ENCODE measurements at places on chromosomes 1 and 21.

DNA sequence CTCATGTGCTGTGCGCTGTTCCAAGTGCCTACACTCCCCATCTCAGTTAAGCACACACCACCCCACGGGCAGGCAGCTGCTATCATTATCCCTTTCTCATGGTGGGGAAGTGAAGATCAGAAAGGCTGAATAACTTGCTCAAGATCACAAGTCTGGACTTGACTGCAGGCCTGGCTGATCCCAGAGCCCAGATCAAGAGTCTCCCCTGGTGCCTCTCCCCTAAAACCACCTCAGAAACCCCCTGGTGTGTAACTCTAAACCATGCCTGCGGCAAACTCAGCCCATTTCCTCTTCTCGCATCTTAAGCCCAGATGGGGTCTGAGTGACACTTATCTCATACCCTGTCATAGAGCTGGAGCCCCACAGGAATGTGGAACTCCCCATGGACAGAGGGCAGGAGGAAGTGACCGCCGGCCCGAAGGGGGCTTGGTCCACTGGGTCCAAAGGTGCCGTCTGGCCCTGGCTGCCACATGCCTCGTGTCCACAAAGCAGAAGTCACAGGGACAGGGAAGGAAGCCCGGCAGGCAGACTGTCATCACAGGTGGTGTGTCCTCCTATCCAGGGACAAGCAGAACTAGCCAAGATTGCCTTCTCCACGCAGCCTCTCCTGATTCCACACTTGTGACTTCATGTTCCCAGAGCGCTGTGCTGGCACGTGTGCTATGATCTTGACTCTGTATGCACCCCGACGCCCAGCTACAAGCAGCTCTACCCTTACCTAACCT is 92.1 kb downstream of the SYF2 start:
- DNase-seq: no peak

DNA sequence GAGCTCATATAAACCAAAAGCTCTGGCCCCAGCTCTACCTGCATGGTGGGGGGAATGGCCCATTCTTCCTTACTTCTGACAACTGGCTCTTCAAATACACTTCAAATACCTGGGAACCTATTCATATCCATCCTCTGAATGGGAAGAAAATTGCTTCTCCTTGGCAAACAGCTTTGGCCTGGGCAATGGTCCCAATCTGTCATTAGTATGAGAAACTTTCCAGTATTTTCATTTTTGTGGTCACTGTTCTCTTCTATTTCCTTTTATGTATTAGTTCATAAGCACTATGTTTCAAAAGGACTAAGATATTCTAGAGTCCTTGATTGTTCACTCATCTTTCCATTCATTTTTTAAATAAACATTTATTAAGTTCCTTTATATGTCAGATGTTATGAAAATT is 5.2 kb upstream of the HSD3B2 start:
- no peak for DNase-seq

DNA sequence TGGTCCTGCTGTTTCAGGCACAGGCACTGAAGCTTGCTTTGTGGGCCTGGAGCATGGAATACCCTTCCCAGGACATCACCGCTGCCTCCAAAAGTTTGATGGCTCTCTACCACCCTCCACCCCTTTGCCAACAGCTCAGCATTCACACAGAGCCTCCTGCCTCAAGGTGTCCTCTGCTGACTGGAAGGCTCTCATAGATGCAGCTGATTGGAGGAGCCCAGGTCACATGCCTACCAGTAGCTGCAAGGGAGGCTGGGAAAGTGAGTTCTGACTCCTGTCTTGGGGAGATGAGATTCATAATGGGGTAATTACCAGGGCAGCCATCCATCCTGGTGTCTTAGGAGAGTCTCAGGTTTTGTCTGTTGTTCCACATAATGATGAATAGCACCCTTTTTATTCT is 124.8 kb upstream of the GRIK3 start:
- DNase-seq: no peak

- DNase-seq: no peak
These were observed 2.8 kb downstream of the AIRE start for GRCh38 chr21:44288251-44289110.

GRCh38 chr1:42586016-42586415 is 72.2 kb upstream of the PPIH start:
- no peak for DNase-seq

- no peak for DNase-seq
These were observed 59.7 kb upstream of the CLDN14 start for GRCh38 chr21:36539434-36540150.

GRCh38 chr1:226653311-226653921 is 85.7 kb downstream of the ITPKB start:
- no peak for DNase-seq

DNA sequence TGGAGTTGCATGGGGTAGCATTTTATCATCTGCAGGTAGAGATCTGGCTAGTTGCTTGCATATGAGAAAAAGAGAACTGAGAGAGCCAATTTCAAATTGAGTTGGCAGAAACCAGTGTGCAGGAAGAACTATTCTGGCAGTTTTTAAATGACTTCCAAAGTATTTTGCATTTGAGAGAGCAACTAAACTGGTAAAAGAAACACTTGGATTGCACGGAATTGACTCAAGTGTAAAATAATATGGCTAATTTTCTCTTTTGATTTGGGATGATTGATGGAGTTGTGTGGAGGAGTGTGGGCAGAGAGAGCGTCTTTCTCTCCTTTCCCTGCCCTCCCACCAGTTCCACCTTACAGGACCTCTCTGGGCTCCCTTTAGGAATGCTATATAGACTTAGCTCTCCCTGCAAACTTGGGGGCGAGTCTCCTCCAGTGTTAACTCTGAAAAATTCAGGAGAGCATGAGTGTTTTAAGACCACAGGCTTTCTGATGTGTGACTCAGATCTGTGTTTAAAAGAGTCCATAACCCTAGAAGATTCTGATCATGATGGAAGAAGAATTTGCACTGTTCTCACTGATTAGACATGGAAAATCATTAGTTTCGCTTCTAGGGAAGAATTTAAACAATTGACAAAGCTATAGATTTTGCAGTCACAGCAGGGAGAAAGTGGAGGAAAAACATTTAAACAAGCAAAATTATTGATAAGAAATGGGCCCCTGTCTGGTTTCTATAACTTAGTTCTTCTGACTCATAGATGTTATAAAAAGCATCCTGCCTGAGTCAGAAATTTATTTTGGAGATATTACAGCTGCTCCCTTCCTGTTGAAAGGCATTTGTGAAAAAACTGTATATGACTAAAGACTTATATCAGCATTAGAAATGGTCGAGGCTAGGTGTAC is 24.9 kb upstream of the CTBS start:
- peak; percentile 74 for DNase-seq

- no peak for DNase-seq
These were observed 1.4 kb downstream of the ITGB2 start for GRCh38 chr21:44919111-44919912.

DNA sequence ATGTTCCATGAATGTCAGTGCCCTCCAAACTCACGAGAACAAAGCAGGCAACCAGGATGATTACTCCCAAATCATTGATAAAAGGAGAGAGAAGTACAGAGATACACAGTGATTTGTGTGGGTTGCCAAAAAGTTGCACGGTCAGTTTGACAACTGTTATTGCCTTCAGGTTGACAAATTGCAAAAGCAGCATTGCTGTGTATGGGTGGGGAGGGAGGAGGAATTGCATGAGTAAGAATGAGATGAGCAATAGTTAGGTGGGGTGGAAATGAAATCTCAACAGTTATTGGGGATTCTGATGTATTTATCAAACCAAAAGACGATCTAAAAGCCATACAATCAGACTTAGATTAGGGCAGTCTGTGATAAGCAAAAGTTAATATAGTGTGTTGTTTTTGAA is 93.7 kb downstream of the NTMT2 start:
- no peak for DNase-seq

DNA sequence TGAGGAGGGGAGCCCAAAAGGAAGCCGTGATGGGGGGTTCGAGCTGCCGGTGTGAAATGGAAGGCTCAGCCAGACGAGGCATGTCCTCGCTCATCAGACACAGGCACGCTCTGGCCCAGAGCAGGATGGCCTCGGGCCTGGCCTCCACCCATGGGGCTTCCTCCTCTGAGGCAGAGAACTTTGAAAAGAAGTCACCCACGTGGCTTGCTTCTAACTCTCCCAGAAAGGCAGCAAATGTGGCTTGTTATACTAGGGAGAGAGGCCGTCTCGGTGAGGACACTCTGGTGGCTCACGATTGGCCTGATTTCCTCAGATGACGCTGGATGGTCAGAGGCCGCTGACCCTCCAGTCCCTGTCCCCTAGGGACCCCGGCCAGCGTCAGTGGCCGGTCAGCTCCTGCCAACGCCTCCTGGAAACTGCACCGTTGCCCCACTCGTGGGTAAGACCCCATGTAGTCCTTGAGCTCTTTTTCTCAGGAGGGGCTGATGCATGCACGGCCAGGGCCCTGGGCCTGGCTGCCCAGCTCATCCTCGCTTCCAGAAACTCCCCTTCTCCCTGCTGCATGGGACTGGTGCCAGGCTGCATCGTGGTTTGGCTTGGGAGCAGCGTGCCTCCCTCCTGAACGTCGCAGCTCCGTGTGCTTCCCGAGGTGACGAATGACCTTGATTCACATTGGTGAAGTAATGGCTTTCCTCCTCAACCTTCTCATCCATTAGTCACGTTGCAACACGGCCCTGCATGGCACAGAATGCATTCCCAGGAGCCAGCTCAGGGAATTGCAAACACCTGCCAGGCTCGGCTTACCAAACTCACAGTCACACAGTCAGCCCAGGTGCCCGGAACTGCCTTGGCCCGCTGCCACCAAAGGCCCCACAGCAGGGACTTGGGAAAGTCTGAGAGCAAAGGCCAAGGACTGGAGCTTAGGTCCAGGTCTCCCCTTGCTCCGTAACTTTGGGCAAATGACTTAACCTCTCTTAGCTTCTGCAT is 58.8 kb downstream of the TOMM20 start:
- DNase-seq: peak; percentile 99

DNA sequence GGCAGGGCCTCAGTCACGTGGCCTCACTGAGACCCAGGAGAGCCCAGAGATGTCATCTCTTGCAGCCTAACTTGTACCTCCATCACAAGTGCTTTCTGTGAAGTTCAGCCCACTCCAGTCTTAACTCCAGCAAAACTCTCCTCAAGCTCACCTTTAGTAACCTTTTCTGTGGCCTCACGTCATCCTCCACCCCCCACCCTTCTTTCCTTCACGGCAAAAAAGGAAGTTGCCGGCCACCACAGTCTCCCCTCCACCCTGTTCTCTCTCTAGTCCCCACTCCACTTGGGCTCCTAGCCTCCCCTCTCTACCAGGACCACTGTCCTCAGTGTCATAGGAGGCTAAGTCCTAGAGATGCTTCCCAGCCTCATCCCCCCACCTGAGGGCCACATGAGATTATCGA is 106.9 kb downstream of the LACTBL1 start:
- DNase-seq: no peak

- no peak for DNase-seq
These were observed 9.3 kb downstream of the NKAIN1 start for GRCh38 chr1:31230378-31230777.

- no peak for DNase-seq
These were observed at the start of gene TRIM58 for GRCh38 chr1:247857069-247857984. TRIM58 (plus strand) TSS chr1:247857187; CDS start chr1:247857247, 60 bp downstream.

DNA sequence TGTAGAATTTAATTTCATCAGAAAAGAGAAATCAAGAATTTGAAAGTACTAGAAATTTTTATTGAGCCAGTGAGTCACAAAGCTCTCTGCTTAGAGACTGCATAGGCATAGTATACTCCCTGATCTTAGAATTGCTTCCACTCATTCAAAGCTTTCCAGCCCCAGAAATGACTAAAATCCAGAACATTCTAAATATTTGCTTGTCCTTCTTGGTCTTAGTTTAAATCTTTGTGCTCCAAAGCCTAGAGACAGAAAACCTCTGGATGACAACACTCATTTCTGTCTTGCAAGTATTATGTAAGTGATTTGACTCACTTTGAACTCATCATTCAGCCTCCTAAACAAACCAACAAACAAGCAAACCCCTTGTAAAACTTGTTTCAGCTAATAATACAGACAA is 74.2 kb downstream of the PTPRC start:
- no peak for DNase-seq

- no peak for DNase-seq
These were observed 60.1 kb downstream of the HNRNPR start for GRCh38 chr1:23283667-23284602.

DNA sequence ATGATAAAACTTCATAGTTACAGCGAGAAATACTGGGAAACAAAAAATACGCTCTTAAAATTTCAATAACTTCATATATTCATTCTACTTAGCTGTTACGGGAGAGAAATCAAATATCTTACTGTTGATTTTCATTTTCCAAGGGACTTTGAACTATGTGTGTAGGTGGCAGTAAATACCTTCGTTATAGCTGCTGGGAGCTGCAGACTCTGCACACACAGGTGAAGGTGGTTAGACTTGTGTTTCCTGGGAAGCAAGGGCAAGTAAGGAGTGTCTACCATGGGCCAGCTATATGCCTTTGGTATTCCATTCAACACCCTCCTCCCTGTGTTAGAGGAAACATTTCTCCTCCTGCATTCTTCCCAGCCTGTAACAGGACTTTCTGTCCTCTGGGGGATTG is 51.4 kb upstream of the DIRAS3 start:
- DNase-seq: no peak

DNA sequence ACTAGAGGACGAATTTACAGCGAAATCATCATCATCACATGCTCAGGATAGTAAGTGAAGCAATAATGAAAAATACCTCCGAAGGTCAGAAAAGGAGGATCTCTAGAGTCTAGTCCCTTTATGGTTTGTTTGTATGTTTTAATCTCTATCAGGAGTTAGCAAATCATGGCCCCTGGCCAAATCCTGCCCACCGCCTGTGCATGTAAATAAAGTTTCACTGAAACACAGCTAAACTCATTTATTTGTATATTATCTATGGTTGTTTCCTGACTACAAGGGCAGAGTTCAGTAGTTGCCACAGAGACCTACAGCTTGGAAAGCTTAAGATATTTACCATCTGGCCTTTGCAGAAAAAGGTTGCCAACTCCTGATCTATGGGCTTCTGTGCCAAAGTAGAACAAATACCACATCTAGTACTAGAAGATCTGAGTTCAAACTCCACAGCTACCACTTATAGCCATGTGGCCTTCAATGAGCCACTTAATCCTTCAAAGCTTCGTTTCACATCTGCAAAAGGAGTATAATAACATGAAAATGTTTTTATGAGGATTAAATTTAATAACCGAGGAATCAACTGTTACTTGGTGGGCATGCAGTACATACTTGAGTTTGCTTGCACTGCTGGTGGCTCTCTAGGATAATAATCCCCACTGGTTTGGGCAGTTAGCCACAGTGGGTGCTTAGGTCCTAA is 94.0 kb upstream of the KIF26B start:
- DNase-seq: no peak

DNA sequence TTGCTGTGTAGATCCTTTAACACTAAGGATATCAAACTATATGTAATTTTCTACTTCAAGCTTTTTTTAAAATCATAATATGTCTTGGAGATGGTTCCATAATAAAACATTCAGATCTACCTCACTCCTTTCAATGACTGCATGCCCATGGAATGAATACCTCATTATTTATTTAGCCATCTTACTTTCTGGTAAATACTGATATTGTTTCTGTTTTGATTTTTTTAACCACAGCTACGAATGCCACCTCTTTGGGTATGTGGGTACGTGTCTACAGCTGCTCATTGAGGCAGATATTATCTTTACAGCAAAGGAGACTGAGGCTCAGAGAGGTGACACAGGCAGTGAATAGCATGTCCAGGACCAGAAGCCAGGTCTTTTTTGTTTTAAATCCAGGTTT is 215.7 kb downstream of the ST6GALNAC3 start:
- no peak for DNase-seq

All from PC-9 (cell line).